Pericardium fibroblast (primary cell): ENCODE measurements at places on chromosomes 3 and 15. TPM values are rescaled to one million over a fixed set of nuclear protein-coding genes. Genes with fewer than 3 reads are reported as not detected.

ALDH1A3 gene
- total RNA-seq: 28.5 and 202 TPM in 2 replicates

CFAP20DC gene
- 1.5 and 5.4 TPM in 2 replicates for total RNA-seq

SHC4 gene
- 0.09 and 5.6 TPM in 2 replicates for total RNA-seq

TGM4 gene
- total RNA-seq: 0.17 TPM in 1 of 2 replicates, not detected in the other

FES gene
- 26.6 and 30.5 TPM in 2 replicates for total RNA-seq

EXD1 gene
- total RNA-seq: not detected in 2 replicates
